ENCODE measurements at places on chromosomes 6 and 20.
A peak's percentile ranks its signal among the peaks of the same experiment; 100 is the strongest.

DNA sequence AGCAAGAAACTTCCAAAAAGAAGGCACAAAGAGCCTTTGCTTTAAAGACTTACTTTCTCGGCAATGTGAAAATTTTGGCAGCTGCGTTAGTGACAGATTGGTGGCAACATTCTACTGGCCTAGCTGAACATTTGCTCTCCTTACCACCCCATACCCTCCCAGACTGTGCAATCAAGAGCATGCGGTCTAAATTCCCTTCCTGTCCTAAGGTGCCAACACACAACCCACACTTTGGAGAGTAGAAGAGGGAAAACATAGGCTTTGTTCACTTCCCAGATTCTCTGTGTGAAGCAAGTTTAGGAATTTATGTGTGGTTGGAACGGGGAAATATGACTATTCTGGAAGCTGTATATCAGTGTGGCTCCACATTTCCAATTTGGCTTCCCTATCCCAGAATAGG lies 29.8 kb upstream of the NEDD9 start:
- DNase-seq = no peak

GRCh38 chr20:11144114-11144950 lies 470.5 kb upstream of the JAG1 start:
- DNase-seq = no peak

- no peak for DNase-seq
Measured at GRCh38 chr20:53829255-53829723, 235.7 kb upstream of the ZNF217 start.

GRCh38 chr6:133877116-133877515 lies 11.8 kb upstream of the TCF21 start:
- DNase-seq = no peak

DNA sequence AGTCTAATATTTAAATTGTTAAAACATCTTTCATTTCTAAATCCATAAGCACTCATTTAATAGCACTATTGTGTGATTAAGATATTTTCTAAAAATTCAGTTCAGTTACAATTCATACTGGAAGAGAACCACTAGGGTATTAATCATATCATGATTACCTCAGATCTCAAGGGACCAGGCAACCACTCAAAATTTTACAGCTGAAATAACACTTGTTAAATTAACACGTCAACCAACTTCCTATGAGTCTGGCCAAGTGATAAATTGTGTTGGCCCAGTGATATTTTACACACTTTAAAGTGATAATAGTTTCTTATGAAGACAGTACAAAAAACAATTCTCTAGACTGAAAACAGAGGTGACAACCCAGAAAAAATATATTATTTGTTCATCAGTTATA lies 869.0 kb upstream of the ADGRB3 start:
- no peak for DNase-seq

DNA sequence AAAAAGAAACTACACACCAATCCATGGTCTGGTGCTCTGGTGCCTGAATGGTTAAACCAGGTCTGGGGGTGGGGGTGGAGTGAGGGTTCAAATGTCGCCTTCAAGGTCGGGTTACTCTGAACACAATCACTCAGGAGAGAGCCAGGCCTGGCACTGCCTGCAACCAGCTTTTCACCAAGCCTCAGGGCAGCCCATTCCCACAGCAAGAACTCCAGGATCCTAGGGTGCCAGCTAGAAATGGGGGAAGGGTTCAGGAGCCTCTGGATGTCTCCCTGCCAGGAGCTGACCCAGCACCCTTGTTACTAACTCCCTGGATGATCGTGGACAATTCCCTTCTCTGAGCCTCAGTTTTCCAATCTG lies 6.7 kb downstream of the SDC4 start:
- DNase-seq = no peak

DNA sequence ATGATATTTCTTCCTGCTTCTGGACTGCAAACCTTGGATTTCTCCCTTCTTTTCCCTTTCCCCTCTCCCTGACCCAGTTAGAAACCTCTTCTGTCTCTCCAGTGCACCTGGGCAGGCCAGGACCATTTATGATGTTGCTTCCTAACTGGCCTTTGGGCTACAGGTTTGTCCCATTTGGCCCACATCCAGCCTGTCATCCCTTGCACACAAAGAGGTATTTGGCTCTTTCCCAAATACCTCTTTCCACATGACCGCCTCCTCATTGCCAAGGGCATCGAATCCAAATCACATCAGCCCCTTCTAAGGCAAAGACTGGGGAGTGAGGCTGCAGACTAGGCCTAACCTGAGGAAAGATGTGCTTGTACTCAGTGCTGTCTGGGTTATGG lies 13.6 kb downstream of the FGD2 start:
- DNase-seq = no peak

DNA sequence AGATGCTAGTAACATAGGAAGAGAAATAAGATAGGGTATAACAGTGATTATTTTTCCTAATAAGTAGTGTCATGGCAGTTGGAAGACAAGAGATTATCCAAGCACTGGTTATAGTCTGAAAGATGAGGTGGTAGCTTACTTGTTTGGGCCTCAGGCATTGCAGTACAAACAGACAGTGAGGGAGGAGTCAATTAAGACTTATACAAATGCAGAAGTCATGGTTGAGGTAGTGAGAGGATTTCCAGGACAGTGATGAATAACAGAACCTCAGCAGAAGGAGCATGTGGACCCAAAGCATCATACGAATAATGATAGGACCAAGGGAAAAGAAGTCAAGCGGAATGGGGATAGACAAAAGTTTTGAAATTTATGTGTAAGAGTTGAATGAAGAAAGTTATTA lies 53.5 kb downstream of the HCRTR2 start:
- DNase-seq = no peak

GRCh38 chr6:65182681-65183080 lies 524.3 kb downstream of the EYS start:
- no peak for DNase-seq

DNA sequence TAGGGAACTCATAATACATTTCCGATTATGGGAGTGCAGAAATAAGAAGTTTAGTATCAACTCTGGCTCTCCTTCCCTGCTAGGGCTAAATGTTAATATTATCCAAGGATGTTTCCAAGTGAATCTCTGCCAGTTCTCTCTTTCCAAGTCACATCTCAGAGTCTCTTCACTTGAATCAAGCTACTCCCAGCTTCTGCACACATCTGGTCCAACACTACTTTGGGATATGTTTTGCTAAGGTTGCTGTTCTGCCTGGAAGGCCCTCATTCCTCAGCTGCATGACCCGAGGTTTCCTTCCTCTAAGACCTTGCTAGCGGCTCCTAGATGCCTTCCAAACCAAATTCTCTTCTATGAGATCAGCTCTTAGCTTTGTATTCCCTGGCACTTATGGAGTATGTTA lies 331.8 kb downstream of the GJA1 start:
- no peak for DNase-seq

DNA sequence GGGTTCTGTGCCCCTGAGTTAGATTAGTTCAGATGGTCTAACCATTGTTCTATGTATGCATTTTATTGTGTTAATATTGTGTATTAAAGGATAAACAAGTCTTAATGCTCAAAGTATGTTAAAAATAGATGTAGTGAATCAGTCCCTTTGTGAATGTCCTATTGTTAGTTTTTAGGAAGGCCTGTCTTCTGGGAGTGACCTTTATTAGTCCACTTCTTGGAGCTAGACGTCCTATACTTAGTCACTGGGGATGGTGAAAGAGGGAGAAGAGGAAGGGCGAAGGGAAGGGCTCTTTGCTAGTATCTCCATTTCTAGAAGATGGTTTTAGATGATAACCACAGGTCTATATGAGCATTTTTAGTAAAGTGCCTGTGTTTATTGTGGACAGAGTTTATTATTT lies 12.3 kb upstream of the HMGN4 start:
- no peak for DNase-seq

DNA sequence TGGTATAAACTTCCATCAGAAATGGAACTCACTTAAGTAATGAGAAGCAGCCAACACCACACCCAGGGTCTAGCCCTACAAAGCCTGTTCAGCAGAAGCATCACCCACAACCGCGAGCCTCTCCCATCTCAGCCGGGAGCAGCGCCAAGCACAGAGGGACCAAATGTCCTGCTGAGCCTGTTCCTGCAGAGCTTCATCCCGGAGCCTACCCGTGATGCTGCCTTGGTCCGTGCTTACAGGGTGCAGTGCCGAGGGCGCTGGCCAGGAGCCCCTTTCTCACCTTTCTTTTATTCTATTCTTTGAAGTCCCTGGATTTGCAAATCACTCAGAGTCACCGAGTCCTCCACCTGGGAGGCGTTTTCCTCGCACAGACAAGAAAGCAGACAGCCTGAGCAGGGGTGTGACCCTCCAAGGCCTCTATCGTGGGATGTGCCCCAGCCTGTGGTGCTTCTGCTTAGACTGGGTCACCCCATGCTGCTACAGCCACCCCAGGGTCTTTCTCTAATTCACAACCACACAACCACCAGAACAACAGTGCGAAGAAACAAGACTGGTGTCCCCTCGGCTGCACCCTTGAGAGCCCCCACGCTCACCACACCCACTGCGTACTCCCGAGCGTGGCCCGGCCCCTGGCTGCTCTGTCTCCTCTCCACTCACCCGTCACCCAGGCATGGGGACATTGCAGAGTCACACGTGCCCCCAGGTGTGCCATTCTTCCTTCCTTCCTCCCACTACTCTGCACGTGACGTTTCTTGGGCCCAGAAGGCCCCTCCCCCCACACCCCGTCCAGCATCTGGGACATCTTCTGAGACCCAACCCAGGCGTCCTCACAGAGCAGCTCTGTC lies 92.2 kb upstream of the MPC1 start:
- no peak for DNase-seq

- no peak for DNase-seq
Measured at GRCh38 chr20:54078296-54078984, 8.0 kb upstream of the BCAS1 start.

DNA sequence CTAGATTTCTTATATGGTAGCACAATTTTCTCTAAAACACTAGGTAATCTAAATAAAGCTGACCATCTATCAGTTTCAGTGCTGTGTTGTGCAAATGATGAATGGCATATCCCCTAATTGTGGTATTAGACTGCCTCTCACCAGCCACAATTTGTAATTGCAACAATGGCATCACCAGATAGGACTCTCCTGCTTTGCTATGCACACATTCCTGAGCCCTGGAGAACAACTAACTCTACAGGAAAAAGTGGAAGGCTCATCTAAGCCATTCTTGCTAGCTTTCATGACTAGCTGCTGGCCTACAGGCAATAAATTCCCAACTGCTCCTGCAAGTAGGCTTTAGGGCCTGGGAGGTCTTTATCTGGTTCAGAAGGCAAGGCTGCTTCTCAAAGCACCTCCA lies 974.1 kb downstream of the EYS start:
- no peak for DNase-seq

- no peak for DNase-seq
Measured at GRCh38 chr6:155958550-155958949, 502.9 kb upstream of the NOX3 start.

DNA sequence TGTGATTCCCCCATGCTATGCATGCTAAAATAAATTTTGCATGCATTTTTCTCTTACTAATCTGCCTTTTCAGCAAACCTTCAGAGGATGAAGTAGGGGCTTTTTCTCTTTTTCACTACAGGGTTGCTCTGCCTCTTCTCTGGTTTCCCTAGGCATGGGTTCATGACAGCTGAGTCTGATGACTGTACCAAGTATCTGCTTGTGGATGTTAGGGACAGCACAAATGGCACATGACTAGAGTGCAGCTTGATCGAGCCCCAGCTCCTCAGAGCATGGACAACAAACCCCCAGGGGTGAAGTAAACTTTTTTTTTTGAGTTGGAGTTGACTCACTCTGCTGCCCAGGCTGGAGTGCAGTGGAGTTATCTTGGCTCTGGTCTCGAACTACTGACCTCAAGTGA lies 57.1 kb upstream of the GCM1 start:
- DNase-seq = no peak

DNA sequence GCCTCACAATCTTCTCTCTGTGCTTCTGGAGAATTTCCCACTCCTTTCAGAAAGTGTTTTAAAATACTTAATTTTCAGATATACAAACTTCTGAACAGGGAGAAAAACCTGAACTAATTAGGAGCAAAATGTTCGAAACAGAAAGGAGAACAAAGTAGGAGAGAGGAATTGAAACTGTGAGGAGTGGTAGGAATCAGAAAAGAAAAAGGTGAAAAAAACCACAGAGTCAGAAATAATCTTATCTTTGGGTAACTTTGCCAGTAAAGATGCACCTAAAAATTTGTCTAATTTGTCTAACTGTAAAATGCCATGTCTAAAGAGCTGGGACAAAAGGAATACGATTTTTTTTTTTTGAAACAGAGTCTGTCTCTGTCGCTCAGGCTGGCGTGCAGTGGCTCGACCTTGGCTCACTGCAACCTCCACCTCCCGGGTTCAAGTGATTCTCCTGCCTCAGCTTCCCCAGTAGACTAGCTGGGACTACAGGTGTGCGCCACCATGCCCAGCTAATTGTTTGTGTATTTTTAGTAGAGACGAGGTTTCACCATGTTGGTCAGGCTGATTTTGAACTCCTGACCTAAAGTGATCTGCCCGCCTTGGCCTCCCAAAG lies 4.7 kb upstream of the RIPOR2 start:
- DNase-seq = no peak

- DNase-seq = no peak
Measured at GRCh38 chr6:43217351-43217750, 11.9 kb downstream of the DNPH1 start.

GRCh38 chr6:131161987-131162386 lies 26.7 kb downstream of the AKAP7 start:
- DNase-seq = no peak

DNA sequence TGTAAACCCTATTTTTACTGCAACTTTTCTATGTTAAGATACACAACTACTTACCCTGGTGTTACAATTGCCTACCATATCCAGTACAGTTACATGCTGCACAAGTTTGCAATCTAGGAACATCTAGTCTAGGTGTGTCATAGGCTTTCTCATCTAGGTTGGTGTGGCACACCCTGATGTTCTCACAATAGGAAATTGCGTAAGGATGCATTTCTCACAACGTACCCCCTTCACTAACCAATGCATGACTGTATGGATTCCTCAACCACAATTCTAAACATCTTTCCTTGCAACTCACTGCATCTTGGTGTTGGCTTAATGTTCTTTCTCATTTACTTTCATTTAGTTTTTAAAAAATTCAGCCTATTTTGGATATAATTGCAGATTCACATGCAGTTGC lies 31.6 kb downstream of the GJA10 start:
- no peak for DNase-seq

- DNase-seq = no peak
Measured at GRCh38 chr6:123945386-123945785, 141.7 kb downstream of the NKAIN2 start.

GRCh38 chr20:33291830-33292355 lies 8.9 kb downstream of the BPIFB1 start:
- DNase-seq = no peak

GRCh38 chr6:31620586-31621319 lies at the start of gene PRRC2A:
PRRC2A (plus strand) TSS chr6:31620715; CDS start chr6:31622790, 2,075 bp downstream.
- DNase-seq = no peak

GRCh38 chr6:98583506-98583905 lies 250.9 kb upstream of the POU3F2 start:
- DNase-seq = no peak

GRCh38 chr20:58229198-58229798 lies 845 bp upstream of the ANKRD60 start:
- DNase-seq = no peak

GRCh38 chr20:49216991-49217578 lies 2.1 kb upstream of the DDX27 start:
- peak; percentile 37 for DNase-seq

GRCh38 chr6:49339096-49339495 lies 124.0 kb downstream of the MMUT start:
- no peak for DNase-seq

- DNase-seq = no peak
Measured at GRCh38 chr20:45336530-45337366, 11.5 kb downstream of the SDC4 start.

GRCh38 chr20:34525342-34525708 lies 9.1 kb downstream of the DYNLRB1 start:
- no peak for DNase-seq

- DNase-seq = no peak
Measured at GRCh38 chr6:147117580-147117979, 86.6 kb upstream of the STXBP5 start.

GRCh38 chr6:143158113-143158581 lies 97.5 kb downstream of the AIG1 start:
- no peak for DNase-seq
